Foreskin keratinocyte (primary cell): ENCODE measurements at places on chromosomes 3 and 15. TPM values are rescaled to one million over a fixed set of nuclear protein-coding genes. Genes with fewer than 3 reads are reported as not detected.

Gene TMEM212
- not detected in 2 replicates for total RNA-seq

Gene GPR15
- total RNA-seq: not detected in 2 replicates

Gene ASB14
- total RNA-seq: not detected in 2 replicates

Gene DUOXA2
- not detected in 2 replicates for total RNA-seq

Gene AGTR1
- total RNA-seq: not detected in 2 replicates

Gene PP2D1
- total RNA-seq: not detected in 2 replicates

Gene ITPKA
- total RNA-seq: 0.44 and 0.71 TPM in 2 replicates

Gene SERPINI2
- total RNA-seq: not detected in 2 replicates

Gene ISL2
- 0.27 and 1.6 TPM in 2 replicates for total RNA-seq

Gene MEX3B
- total RNA-seq: 1.0 and 1.3 TPM in 2 replicates

Gene AMIGO3
- not detected in 2 replicates for total RNA-seq

Gene GOLGA6B
- total RNA-seq: not detected in 2 replicates

Gene ATP8B4
- total RNA-seq: not detected in 2 replicates

Gene CISH
- total RNA-seq: 5.7 and 6.2 TPM in 2 replicates

Gene ANKDD1A
- total RNA-seq: 2.9 and 5.1 TPM in 2 replicates

Gene CTXN2
- total RNA-seq: not detected in 2 replicates

Gene CTXND1
- total RNA-seq: not detected in 2 replicates

Gene PLSCR5
- not detected in 2 replicates for total RNA-seq

Gene PLSCR2
- total RNA-seq: not detected in 2 replicates

Gene ACP3
- 0.21 and 0.78 TPM in 2 replicates for total RNA-seq

Gene LMLN
- total RNA-seq: 3.5 and 4.5 TPM in 2 replicates

Gene MUC13
- total RNA-seq: not detected in 2 replicates

Gene MBNL1
- total RNA-seq: 66.8 and 72.7 TPM in 2 replicates

Gene GP5
- not detected in 2 replicates for total RNA-seq

Gene COL6A6
- not detected in 2 replicates for total RNA-seq

Gene ABI3BP
- 2.0 and 2.7 TPM in 2 replicates for total RNA-seq

Gene ARHGEF26
- total RNA-seq: 5.2 and 5.3 TPM in 2 replicates

Gene PLIN1
- 0.14 and 0.17 TPM in 2 replicates for total RNA-seq

Gene BUB1B
- 34.8 and 45.9 TPM in 2 replicates for total RNA-seq

Gene POC1A
- total RNA-seq: 21.9 and 26.6 TPM in 2 replicates

Gene STARD9
- total RNA-seq: 2.2 TPM in 2 replicates

Gene RHCG
- 0.54 and 0.56 TPM in 2 replicates for total RNA-seq
